ENCODE measurements at places on chromosomes 7 and 10. TPM values are rescaled to one million over a fixed set of nuclear protein-coding genes. Genes with fewer than 3 reads are reported as not detected.

ASB4 gene
- 0.11 TPM for polyA plus RNA-seq

CHAT gene
- not detected for polyA plus RNA-seq

VSTM4 gene
- 0.52 TPM for polyA plus RNA-seq

ADCYAP1R1 gene
- 8.6 TPM for polyA plus RNA-seq

RAMP3 gene
- not detected for polyA plus RNA-seq

MRC1 gene
- polyA plus RNA-seq = 0.12 TPM

PRXL2A gene
- 56.3 TPM for polyA plus RNA-seq

AVL9 gene
- polyA plus RNA-seq = 63.2 TPM

UCMA gene
- polyA plus RNA-seq = not detected

FKBP9 gene
- 2.8 TPM for polyA plus RNA-seq

MUC12 gene
- polyA plus RNA-seq = not detected

PLXNA4 gene
- polyA plus RNA-seq = 7.2 TPM

CRYGN gene
- polyA plus RNA-seq = not detected

DDIT4 gene
- 29.7 TPM for polyA plus RNA-seq

TET1 gene
- 5.2 TPM for polyA plus RNA-seq

PGAM2 gene
- not detected for polyA plus RNA-seq

AKR1D1 gene
- polyA plus RNA-seq = not detected

CPXM2 gene
- not detected for polyA plus RNA-seq

LRMDA gene
- 8.4 TPM for polyA plus RNA-seq

CCDC136 gene
- polyA plus RNA-seq = 41.3 TPM

ODAD2 gene
- polyA plus RNA-seq = not detected

OR9A2 gene
- not detected for polyA plus RNA-seq

UPK3BL2 gene
- polyA plus RNA-seq = 9.0 TPM

COL26A1 gene
- polyA plus RNA-seq = 39.0 TPM

HOXA3 gene
- polyA plus RNA-seq = not detected

C10orf67 gene
- polyA plus RNA-seq = 0.48 TPM

AGBL3 gene
- polyA plus RNA-seq = 9.5 TPM

PPP1R3C gene
- polyA plus RNA-seq = 0.64 TPM

ELOVL3 gene
- not detected for polyA plus RNA-seq

CLRN3 gene
- not detected for polyA plus RNA-seq

IL6 gene
- not detected for polyA plus RNA-seq

FGFR2 gene
- polyA plus RNA-seq = 15.7 TPM

SRGN gene
- not detected for polyA plus RNA-seq

GPRIN2 gene
- 7.1 TPM for polyA plus RNA-seq

CYTH3 gene
- polyA plus RNA-seq = 41.9 TPM

CCDC71L gene
- 37.2 TPM for polyA plus RNA-seq

BMPER gene
- polyA plus RNA-seq = 2.1 TPM

GPER1 gene
- not detected for polyA plus RNA-seq

PRF1 gene
- not detected for polyA plus RNA-seq

SPDYE9 gene
- 0.48 TPM for polyA plus RNA-seq

SH3PXD2A gene
- 5.2 TPM for polyA plus RNA-seq

ANKRD22 gene
- polyA plus RNA-seq = 1.3 TPM

GJD4 gene
- not detected for polyA plus RNA-seq

SSC4D gene
- not detected for polyA plus RNA-seq

TUBAL3 gene
- polyA plus RNA-seq = not detected

SUGCT gene
- polyA plus RNA-seq = 0.40 TPM

ZNF511 gene
- 16.8 TPM for polyA plus RNA-seq

NPY gene
- polyA plus RNA-seq = not detected

BICC1 gene
- 7.6 TPM for polyA plus RNA-seq

TNS3 gene
- polyA plus RNA-seq = 0.28 TPM

CFAP69 gene
- polyA plus RNA-seq = 6.2 TPM

TRPV5 gene
- 0.52 TPM for polyA plus RNA-seq

BUD23 gene
- polyA plus RNA-seq = 82.9 TPM

HPSE2 gene
- polyA plus RNA-seq = not detected

DNAJC12 gene
- polyA plus RNA-seq = 22.3 TPM

PCLO gene
- polyA plus RNA-seq = 25.5 TPM

ENTPD1 gene
- 0.57 TPM for polyA plus RNA-seq

UNC5B gene
- polyA plus RNA-seq = 2.0 TPM

FAM25G gene
- polyA plus RNA-seq = not detected

TMEM196 gene
- 30.3 TPM for polyA plus RNA-seq
